ENCODE measurements at places on chromosomes 4 and X. TPM values are rescaled to one million over a fixed set of nuclear protein-coding genes. Genes with fewer than 3 reads are reported as not detected.

HPSE gene
- 5.7 TPM for total RNA-seq

MAGEA9B gene
- not detected for total RNA-seq

PITX2 gene
- total RNA-seq = 1.8 TPM

REPS2 gene
- total RNA-seq = 1.6 TPM

ADH1A gene
- not detected for total RNA-seq
